ENCODE measurements at places on chromosomes 11 and 22.

GRCh38 chr11:76799066-76799804 lies 16.1 kb downstream of the TSKU start:
- DNase-seq, result peak; percentile 96

DNA sequence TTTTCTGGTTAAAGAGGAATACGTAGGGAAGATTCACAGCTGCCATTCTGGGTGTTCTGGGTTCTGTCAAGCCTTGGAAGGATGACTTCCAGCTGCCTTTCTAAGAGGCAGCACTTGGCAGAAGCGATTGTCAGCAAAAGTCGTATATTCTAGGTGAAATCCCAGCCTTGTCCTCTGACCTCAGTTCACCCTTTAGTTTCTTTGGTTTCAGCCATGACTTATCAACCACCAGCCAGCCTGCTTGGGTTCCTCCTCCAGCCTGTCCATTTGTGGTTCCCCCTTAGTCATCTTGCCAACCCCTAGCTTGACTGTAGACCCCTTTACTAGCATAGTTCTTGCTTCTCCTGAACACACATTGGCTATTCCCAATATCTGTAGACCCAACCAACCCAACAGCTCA lies 102.3 kb upstream of the CD44 start:
- DNase-seq, result no peak

- no peak for DNase-seq
Measured at GRCh38 chr11:70768346-70769095, 370.2 kb downstream of the CTTN start.

DNA sequence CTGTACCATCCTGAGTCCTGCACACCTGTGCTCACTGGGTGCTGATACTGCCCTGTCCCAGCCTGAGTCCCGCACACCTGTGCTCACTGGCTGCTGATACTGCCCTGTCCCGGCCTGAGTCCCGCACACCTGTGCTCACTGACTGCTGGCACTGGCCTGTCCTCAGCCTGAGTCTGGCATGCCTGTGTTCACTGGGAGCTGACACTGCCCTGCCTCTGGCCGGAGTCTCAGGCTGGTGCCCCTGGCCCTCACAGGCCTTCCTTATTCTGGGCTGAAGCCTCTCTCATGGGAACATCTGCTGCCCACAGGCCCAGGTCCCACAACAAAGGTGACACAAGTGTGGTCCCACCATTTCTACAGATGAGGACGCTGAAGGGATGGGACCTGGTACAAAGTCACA lies 115.1 kb downstream of the MPPED1 start:
- DNase-seq, result no peak

DNA sequence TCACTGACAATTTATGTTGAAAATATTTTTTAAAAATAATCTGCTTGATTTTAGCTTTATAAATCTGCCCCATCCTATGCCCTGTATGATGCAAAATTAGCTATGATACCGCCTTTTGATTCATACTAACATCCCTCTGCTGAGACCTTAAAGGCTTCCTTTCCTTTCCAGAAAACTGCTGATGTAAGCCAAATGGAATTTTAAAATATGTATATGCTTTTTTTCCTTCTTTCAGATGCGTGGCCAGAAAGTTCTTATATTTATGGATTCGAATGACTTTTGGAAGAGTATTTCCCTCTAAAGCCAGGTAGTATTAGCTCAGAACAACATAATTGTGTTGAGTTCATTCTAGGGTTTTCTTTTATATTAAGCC lies 34.5 kb downstream of the SFI1 start:
- DNase-seq, result no peak

- no peak for DNase-seq
Measured at GRCh38 chr11:65927904-65928397, 8.7 kb downstream of the DRAP1 start.

DNA sequence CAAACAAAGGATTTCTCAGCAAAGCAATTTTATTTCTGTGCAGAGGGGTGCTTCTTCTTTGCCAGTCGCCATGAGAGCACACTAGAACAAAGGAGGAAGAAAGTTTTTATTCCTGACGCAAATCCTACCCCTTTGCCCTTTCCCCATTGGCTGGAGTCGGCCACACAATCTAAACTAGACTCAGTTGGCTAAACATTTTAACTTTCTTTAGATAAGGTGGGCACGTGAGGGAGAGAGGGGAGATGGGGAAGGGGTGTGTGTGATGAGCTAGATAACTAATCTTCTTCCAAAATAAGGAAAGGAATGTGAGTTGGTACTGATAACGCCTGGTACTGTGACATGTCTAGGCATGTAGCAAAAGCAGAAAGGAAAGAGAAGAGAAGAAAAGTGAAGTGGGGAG lies 626 bp downstream of the TRIM22 start:
- DNase-seq, result peak; percentile 26
